Stimulated activated CD4-positive, alpha-beta T cell treated with anti-CD3 and anti-CD28 coated beads, TNF-alpha, amount 100 ng/mL, for 1 hour (primary cell): ENCODE measurements at places on chromosomes 1 and 21.

- no peak for DNase-seq
These were observed 5.4 kb downstream of the ARTN start for GRCh38 chr1:43938892-43939587.

DNA sequence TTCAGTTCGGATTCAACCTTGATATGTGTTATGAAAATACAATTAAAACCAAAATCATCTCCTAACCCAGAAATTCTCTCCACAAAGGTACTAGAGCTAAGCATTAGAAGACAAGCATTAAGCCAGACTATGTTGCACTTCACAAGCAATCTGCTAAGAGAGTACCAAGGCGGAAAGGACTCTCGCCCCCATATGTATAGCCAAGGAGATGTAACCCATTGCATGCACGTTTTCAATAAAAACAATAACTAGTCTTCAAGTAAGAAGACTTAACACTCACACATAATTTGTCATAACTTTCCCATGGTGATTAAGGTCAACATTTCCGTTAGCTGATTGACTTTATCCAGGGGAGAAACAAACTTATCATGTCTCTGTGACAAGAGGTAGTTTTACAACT, 27.6 kb upstream of the PTPRC start:
- no peak for DNase-seq

DNA sequence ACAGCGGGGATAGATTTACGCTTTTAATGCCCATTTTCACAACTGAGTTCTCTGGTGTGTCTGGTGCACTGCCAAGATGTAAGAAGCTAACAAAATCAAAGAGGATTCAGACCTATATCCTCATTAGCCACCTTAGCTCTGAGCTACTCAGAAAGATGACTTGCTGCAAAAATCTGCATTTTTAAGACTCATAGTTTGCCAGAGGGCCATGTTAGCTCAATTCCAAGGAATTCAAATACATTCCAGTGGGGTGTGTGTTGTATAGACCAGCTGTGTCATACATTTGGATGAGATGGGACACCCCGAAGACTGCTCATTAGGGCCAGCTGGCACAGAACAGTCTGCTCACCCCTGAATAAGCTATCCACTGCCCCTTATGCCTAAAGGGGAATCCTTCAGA, 8.9 kb downstream of the DENND2D start:
- DNase-seq = no peak

GRCh38 chr1:152858062-152858461, 1.7 kb upstream of the LCE7A start:
- DNase-seq = no peak

DNA sequence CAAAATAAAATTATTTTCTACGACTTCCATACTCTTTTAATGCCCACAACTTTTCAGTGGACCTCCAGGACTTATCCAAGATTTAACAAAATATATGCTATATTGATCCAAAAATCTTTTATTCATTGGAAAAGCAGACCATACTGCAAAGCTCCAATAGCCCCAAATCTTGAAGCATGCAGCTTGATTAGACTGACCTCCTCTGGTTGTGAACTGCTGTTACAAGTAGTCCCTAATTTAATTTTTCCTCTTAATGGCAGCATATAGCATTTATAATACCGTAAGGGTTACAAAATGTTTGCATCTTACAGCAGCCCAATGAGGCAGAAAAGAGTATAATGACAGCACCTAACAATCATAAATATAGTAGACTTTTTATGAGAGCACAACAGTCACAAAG, 49.8 kb downstream of the TPR start:
- no peak for DNase-seq

DNA sequence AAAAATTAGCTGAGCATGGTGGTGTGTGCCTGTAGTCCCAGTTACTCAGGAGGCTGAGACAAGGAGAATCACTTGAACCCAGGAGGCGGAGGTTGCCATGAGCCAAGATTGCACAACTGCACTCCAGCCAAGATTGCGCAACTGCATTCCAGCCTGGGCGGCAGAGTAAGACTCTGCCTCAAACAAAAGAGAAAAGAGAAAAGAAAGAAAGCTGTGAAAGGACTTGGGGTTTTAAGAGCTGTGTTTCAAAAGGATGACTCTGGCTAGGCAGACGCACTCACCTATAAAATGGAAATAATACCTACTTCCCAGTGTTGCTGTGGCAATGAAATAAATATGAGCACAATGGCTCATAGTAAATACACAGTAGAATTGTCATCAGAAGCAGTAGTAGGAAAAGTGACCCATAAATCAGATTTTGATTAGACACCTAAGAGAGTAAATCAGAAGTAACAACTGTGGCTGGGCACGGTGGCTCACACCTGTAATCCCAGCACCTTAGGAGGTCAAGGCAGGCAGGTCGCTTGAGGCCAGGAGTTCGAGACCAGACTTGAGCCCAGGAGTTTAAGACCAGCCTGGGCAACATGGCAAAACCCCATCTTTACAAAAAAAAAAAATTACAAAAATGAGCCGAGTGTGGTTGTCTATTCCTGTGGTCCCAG, 45.9 kb upstream of the PUM1 start:
- no peak for DNase-seq

GRCh38 chr1:6116137-6116536, 64.0 kb downstream of the CHD5 start:
- no peak for DNase-seq

DNA sequence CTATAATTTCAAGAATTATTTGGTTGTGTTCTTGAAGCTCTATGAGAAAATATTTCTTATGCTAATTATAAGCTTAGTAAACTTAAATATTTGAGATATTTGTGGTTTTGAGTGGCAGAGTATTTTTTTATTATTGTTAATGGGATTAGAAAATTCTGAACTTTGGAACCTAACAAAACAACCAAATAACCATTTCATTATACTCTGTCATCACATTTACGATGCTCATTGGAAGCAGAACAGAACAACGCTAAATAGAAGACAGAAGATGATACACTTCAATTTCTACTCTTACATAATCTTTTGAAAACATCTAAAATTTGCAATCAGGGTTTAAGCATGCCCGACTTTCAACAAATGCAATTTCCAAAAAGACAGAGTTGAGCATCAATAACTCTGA, 270.2 kb downstream of the PTPRC start:
- no peak for DNase-seq

DNA sequence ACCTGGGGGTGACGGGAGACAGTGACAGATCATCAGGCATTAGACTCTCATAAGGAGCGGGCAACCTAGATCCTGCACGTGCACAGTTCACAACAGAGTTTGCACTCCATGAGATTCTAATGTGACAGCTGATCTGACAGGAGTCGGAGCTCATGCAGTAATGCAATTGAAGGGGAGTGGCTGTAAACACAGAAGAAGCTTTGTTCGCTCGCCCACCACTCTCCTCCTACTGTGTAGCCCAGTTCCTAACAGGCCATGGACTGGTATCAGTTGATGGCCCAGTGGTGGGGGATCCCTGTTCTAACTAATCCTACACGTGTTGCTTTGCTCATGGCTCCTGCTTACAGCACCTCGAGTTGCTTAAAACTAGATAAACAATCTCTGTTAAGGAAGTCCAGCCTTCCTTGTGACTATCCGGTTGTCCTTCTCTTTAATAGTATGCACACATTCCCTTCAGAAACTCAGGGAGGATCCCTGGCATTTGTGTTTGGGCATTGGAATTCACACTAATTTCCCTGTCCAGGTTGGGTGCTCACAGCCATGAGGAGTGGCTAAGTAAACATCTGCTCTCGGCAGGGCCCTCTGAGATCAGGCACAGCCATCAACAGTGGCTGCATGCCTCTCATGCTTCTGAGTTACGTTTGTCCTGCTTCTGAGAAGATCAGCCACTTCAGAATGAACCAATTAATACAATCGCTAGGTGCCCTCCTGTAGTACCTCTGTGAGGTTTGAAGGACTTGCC, 21.1 kb upstream of the F3 start:
- DNase-seq = no peak

- no peak for DNase-seq
These were observed 43.4 kb downstream of the EIF2D start for GRCh38 chr1:206568779-206569352.

- no peak for DNase-seq
These were observed 11.9 kb downstream of the TRIM11 start for GRCh38 chr1:228394571-228395394.
